ENCODE measurements at places on chromosomes 5 and 9.

- DNase-seq, result no peak
These were observed 213.9 kb downstream of the PBX3 start for GRCh38 chr9:125961072-125961471.

DNA sequence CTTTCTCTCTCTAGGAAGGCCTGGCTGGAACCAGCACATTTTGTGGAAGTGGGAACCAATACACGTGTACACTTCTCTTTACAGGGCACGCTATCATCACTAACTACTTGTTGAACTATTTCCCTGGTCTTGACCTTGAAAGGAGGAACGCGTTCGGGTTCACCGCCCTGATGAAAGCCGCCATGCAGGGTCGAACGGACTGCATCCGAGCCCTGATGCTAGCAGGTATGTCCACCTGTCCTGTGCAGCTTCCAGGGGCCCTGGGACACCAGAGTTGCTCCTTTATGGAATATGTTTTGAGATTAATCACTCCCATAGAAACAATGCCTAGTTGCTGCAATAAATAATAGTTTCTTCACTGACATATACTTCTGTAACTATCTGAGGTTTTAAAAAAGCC, 74.1 kb downstream of the ANKRD33B start:
- no peak for DNase-seq

DNA sequence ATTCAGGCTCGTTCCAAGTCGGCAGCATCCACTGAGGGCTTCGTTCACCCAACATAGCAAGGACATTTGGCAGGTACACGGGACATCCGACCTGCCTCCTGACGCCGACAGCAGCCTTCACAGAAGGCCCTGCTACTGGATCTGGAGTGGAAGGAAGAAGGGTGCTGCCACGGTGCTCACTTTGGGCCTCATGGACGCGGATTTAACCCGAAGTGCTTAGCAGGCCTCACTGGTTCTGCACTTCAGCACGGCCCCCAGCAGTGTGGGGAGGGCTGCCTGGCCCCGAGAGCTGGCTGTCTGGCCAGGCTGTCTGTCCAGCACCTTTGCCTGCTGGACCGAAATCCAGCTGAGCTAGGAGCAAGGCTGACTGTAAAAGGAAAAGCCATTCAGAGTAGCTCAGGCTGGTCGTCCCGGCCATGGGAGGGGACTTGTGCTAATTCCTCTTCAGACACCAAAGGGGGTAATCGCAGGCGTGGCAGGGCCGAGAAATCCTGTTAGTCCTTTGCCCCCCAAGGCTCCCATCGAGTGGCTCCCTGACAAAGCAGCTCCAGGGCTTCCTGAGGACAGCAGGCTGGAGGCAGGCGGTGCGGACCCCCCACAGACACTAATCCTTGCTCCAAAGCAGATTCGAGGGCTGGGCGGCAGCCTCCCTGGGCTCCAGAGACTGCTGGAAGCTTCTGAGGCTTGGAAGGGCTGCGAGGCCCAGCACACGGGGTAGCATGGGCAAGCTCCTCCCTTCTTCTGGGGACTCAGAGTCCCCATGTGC, 11.1 kb upstream of the RXRA start:
- DNase-seq, result peak; percentile 5

GRCh38 chr5:56774957-56775356, 40.4 kb upstream of the MAP3K1 start:
- DNase-seq, result no peak

- no peak for DNase-seq
These were observed 38.6 kb upstream of the RNF38 start for GRCh38 chr9:36438536-36439236.

GRCh38 chr5:112064271-112064701, 307.3 kb upstream of the NREP start:
- DNase-seq, result no peak

- no peak for DNase-seq
These were observed 118.0 kb downstream of the PRKACG start for GRCh38 chr9:68895741-68896478.

- DNase-seq, result no peak
These were observed 10.1 kb downstream of the CAMK2A start for GRCh38 chr5:150279330-150280020.

- no peak for DNase-seq
These were observed 249.7 kb downstream of the ARHGAP26 start for GRCh38 chr5:143019614-143020515.

DNA sequence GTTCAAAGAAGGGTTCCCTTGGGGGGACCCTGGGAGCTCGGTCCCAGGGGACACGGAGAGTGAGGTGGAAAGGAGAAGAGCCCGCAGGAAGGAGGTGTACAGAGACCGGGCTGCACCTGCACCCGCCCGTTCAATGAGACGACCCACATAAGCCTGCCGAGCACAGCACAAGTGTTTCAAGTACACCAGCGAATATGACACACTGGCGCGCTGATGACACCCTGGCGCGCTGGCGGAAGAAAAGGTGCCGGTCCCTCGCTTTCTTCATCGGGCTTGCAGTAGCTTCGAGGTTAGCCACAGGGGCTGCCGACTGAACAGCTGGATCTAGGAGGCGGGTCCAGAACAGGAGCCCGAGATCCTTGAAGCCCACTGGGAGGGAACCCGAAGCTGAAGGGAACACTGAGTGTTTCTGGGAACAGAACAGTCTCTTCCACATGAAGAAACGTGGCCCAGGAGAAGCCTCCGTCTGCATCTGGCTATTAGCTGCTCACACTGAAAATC, 1.4 kb downstream of the TBC1D9B start:
- no peak for DNase-seq

DNA sequence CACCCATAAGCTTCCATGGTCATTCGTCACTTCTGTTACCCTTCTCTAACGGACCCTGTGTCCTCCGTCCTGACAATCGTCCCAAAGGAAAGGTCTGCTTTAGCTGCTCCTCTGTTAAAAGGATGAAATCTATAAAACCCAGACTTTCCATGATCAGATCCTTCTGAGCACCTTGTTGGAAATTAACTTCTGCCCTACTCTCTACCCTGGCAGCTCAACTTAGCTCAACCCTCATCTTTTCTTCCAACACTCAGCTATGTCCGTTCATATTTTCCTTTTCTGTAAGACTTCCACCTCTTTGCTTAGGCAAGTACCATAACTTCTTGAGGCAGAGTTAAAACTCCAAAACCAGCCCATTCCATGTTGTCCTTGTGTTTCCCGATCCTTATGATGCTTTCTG, 205.4 kb downstream of the SPATA31A6 start:
- DNase-seq, result no peak

- DNase-seq, result no peak
These were observed 218.3 kb downstream of the ADAMTSL1 start for GRCh38 chr9:18692268-18692667.

DNA sequence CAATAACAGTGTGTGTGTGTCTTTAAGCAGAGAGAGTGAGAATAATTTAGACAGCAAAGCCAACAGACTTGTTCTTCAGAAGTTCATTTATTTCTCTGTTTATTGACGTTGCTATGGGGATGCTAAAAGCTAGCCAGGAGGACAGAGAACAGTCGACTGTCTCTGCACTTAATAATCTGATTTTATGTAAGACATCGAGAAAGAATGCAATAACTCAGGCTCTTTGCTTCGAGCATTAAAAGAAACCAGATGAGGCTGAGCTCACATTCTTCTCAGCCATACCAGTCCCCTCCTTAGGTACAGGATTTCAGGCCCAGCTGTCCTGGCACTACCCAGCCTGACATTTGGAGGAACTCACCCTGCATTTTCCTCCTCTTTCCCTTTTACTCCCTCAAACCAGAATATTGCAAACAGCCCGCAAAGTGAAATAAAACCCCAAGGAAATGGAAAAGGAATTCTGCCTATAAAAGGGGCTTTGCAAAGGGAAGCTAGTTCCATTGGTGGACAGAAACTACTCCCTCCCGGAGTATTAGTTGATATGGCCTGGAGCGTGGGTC, 44.5 kb upstream of the DPYSL3 start:
- no peak for DNase-seq

GRCh38 chr5:157541447-157542118, 34.0 kb downstream of the ADAM19 start:
- no peak for DNase-seq

DNA sequence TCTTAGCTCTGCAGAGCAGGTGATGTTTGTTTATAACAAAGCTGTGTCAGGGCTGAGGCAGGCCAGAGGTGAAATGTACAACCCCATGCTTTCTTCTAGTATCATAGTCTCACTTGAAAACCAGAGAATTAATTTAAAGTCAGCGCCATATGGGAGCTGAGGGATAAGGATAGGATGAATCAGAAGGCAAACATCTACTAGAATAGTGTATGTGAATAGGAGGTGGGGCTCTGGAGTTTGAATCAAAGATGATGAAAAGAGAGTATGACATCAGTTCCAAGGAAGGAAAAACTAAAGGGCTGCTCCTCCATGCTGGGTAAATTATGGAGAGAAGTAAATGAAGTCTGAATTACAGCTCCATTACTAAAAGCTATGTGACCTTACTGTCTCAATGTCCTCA, 441.5 kb downstream of the RASEF start:
- DNase-seq, result no peak

DNA sequence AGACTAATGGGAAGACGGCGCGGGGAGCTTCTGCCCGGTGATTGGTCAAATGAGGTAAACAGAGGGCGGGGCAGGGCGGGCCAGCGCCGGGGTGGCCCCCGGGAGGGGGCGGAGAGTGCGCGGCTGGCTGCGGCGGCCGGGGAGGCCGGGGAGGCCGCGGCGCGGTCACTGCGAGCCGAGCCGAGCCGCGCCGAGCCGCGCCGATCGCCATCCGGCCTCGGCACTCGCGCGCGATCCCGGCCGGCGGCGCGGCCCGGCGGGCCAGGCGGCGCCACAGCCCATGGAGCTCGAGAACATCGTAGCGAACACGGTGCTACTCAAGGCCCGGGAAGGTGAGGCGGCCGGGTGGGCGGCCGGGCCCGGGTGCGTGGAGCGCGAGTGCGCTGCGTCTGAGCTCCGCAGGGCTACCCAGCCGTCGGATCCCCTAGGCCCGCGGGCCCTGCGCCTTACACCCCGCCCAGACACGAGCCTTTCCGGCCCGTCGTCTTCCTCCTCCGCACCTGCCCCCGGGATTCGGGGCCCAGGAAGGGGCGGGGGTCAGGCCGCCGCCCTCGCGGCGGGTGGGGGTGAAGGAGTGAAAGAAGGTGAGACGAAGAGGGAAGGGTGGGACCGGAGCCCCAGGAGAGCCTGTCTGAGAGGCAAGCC, at the start of gene GRK6:
Gene GRK6 (plus strand): TSS at position 111 of the 645 bp plus-strand sequence. CDS start 170 bp downstream, at position 281.
- peak; percentile 79 for DNase-seq

GRCh38 chr5:180470966-180471582, 23.1 kb upstream of the CNOT6 start:
- DNase-seq, result no peak

DNA sequence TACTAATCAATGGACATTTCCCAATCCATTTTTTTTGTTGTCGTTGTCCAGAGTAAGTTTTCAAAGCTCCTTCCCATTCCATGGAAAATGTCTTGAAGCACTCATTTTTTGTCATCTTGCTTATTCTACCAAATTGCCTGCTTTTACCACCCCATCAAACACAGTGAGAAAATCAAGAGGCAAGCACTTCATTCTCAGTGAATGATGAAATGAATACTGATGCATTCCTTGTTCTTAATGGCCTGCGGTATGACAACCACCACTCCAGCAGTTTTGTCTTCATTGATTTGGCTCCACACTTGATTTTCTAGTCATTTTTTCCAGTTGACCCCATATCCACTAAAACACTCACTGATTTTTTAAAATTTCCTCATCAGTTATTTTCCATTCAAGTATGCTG, 193.5 kb upstream of the ANKH start:
- DNase-seq, result no peak

DNA sequence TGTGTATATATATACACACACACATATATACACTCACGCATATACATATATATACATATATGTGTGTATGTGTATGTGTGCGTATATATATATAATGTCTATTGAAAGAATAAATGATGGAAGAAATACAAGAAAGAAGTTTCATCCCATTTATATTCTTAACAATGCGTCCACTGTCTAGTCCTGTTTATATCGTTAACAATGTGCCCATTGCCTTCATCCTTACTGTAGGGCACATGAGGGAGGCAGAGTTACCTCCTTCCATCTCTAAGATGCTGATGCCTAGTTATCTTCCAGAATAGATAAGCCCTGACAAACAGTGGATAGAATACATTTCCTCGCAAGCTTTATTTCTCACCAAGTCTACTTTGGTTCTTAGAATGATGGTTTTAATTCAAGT, 389.8 kb upstream of the SEMA6A start:
- DNase-seq, result no peak

GRCh38 chr5:116559673-116560164, 14.9 kb downstream of the SEMA6A start:
- DNase-seq, result no peak

- DNase-seq, result no peak
These were observed 55.2 kb downstream of the C9orf85 start for GRCh38 chr9:71966601-71967000.

DNA sequence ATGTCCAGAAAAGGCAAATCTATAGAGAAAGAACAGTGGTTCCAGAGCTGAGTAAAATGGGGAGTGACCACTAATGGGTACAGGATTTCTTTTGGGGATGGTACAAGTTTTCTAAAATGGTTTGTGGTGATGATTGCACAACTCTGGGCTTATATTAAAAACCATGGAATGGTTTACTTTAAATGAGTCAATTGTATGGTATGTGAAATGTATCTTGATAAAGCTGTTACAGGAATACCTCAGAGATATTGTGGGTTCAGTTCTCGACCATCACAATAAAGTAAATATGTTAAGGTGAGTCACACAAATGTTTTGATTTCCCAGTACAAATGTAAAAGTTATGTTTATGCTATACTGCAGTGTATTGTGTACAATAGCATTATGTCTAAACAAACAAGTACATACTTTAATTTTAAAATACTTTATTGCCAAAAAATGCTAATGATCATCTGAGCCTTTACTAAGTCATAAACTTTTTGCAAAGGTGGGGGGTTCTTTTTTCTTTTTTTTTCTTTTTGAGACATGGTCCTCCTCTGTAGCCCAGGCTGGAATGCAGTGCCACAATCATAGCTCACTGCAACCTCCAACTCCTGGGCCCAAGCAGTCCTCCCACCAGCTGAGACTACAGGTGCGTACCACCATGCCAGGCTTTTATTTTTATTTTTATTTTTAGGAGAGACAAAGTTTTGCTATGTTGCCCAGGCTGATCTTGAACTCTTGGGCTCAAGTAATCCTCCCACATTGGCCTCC, 65.9 kb downstream of the SHOC1 start:
- DNase-seq, result no peak

GRCh38 chr5:96836817-96837216, 29.1 kb upstream of the ERAP1 start:
- DNase-seq, result no peak

DNA sequence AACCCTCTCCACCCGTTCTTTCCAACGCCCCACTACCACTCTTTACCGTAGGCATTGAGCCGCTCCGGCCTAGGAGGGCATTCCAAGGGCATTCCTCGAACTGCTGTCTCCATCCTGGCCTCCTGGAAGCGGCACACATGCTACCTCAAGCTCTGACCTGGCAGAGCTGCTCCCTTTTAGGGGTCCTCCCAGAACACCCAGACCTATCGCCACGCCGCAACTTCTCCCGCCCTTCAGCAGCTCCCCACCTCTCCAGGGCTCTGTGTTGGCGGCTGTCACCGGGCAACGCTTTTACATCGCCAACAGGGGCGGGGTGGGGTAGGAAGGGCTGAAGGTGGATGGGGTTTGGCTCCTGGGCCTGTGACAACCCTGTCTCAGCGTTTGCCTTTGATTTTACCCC, 4.6 kb upstream of the MYORG start:
- DNase-seq, result peak; percentile 61

- no peak for DNase-seq
These were observed 182.7 kb downstream of the PBX3 start for GRCh38 chr9:125929846-125930245.

- no peak for DNase-seq
These were observed 350.6 kb downstream of the MLLT3 start for GRCh38 chr9:20271723-20272122.

GRCh38 chr9:38453835-38454234, 29.6 kb upstream of the IGFBPL1 start:
- no peak for DNase-seq

GRCh38 chr5:150540042-150540441, 32.1 kb downstream of the NDST1 start:
- DNase-seq, result no peak
